ENCODE measurements at places on chromosomes 6 and 20.

DNA sequence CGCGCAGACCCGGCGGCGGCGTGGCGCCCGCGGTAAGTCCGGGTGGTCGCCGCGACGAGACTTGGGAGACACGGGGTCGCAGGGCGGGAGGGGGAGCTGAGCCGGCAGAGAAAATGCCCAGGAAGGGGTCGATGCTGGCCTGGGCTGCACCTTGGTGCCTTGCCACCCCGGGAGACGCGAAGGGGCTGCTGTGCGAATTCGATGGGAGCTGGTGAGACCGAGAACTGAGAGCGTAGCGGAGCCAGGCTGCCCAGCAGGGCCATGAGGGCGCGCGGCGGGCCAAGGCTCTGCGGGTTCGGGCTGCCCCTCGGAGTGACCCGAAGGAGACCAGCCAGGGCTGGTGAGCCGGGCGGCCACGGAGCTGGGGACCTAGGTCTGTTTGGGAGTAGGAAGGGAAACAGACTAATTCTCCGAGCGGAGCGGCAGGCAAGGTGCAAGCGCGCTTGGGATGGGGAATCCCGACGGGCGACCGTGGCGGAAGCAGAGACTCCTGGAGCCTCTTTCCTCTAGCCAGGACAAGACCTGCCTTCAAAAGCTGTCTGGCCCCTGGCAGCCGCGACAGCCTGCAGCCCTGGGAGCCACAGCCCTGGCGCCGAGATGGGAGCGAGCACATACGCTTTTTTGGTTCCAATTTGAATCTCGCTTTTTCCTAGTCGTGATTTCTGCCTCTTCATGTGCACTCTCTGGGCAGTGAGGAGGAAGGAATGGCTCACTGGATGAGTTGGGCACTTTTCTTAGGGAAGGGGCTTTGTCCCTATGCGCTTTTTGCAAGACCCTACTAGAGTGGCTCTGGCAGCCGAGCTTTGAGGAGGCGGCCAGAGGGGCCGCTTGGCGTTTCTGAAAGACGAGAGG is 691 bp downstream of the SYNDIG1 start:
- DNase-seq = no peak

DNA sequence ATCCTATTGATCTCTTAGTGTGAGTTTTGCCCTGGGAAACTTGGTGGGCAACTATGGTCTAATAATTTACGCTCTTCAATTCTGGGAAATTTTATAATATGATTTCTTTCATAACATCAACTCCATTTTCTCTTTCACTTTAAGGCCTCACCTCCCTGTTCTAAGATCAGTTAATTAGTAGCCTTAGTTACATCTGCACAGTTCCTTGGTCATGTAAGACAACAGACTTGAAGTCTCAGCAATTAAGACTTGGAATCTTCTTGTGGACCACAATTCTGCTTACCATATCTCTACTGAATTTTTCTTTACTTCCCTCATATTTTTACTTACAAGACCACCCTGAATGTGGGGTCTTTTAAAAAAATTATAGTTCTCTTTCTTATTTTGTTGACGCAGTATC is 8.7 kb downstream of the ENPP3 start:
- no peak for DNase-seq

- peak; percentile 4 for DNase-seq
Measured at GRCh38 chr20:20711413-20711812, 1.0 kb downstream of the RALGAPA2 start.

DNA sequence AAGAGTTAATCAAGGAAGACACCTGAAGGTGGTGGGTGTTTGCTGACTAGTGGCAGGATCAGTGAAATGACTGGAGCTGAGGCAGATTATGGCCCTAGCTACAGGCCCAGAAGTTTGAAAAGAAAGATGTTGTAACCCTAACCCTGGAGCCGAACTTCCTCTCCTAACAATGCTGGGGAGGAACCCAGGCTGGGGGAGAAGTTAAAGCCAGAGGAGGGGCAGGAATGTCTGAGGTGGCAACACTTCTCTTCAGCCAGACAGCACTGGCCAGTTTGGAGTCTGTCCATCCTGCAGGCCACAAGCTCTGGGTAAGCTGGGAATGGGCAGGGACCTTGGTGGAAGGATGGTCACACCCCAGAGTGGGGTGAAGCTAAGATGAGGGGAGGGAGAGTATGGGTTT is at the start of gene LST1:
TSS of gene LST1 (plus strand) at position 270 of the 400 bp plus-strand sequence. CDS start 1,023 bp downstream, outside the sequence.
- DNase-seq = no peak

GRCh38 chr6:38527371-38527770 is 112.4 kb downstream of the BTBD9 start:
- DNase-seq = no peak

GRCh38 chr6:111585241-111585973 is 20.3 kb downstream of the TRAF3IP2 start:
- peak; percentile 78 for DNase-seq

- DNase-seq = no peak
Measured at GRCh38 chr6:132490024-132490423, 22.9 kb downstream of the STX7 start.

DNA sequence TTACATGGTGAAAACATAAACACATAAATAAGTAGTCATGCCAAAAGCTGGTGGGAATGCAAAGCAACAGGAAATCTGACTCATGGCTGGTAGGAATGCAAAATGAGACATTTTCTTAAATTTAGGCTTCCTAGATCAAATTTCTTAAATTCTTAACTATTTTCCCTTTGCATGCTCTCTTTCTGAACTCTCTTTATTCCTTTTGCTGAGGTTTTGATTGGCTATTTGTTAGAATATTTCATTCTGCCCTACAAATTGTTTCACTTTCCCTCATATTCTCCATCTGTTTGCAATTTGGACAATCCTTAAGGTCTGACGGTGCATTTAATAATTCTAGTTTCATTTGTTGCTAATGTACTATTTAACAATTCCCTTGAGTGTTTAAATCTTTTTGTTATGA is 437.5 kb upstream of the RGS17 start:
- DNase-seq = no peak

- DNase-seq = no peak
Measured at GRCh38 chr6:80330961-80331360, 224.5 kb downstream of the BCKDHB start.

DNA sequence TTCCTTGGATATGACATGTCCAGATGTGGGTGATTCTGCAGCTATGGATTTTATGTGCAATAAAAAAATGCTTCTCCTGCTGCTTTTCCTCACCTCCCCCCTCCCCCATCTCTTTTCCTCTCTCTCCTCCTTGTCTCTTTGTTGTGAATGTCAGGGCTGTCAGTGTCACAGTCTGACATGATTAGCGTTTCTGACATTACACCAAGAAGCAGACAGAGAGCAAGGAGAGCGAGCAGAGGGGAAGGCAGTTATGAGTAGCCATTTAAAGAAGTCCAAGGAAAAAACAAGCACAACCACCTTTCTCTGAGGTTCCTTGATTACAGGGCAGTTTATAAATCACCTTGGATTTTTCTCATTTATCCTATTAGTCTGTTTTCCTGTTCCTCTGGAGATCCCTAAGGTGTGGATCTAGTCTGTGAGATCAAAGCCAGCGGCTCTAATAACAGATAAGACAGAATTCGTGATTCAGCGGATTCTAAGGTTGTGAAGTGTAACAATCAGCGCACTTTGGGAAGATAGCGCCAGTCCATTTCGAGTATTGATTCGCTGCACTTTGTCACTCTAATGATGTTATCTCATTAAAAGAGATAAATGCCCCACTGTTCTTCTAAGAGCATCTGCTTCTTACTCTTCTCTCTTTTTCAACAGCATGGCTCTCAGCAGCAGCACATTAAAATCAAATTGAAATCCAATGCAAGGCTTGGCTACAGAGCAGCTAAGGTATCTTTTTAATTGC is 101.4 kb downstream of the BACH2 start:
- DNase-seq = no peak

DNA sequence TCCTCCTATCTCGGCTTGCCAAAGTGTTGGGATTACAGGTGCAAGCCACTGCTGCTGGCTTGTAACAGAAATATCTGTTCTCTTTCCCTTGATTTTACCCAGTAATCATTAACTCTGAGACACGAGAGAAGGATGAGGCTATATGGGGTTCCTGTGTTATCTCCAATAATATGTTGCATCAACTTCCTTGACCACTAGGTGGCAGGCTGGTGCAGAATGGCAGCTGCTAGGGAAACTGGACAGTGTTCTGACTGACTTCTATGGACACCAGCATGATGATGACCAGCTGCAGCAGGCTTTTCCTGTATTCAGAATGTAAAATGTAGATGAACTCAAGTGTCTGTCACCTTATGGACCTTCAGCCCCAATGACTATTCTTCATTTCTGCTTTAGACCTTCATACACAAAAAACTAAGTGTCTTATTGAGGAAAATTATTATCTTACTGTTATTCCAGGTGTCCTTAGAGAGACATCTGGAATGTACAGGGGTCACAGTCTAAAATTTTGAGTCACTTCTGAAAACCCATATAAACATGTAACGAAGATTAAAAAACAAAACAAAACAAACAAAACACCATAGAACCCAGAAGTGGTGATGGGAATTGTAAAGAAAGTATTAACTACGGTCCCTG is 20.4 kb upstream of the CD109 start:
- DNase-seq = peak; percentile 65

- DNase-seq = no peak
Measured at GRCh38 chr6:3330199-3330598, 71.5 kb downstream of the PSMG4 start.

DNA sequence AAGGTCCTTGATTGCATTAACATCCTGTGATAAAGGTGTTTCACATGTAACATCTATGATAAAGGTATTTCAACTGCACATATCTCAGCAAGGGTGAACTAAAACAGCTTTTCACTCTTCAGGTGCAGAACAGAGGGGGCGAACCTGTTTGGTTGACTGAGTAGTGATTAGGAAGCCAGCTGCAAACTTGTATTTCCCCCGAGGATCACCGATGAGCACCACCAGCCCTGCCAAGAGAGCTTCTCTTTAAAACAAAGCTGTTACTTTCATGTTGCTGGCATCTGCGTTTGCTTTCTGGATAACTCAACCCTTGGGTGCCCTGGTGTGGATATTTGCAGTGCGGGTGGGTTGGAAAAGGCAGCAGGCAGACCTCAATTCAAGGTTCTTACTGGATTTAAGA is 39.6 kb downstream of the JAG1 start:
- DNase-seq = no peak

GRCh38 chr6:2447931-2448330 is 202.5 kb upstream of the GMDS start:
- no peak for DNase-seq

- DNase-seq = peak; percentile 30
Measured at GRCh38 chr20:47989957-47990356, 204.7 kb upstream of the SULF2 start.

- no peak for DNase-seq
Measured at GRCh38 chr6:129364037-129364436, 345.9 kb downstream of the ARHGAP18 start.
